Pulmonary artery endothelial cell (primary cell): ENCODE measurements at places on chromosomes 5 and 9. TPM values are rescaled to one million over a fixed set of nuclear protein-coding genes. Genes with fewer than 3 reads are reported as not detected.

DNA sequence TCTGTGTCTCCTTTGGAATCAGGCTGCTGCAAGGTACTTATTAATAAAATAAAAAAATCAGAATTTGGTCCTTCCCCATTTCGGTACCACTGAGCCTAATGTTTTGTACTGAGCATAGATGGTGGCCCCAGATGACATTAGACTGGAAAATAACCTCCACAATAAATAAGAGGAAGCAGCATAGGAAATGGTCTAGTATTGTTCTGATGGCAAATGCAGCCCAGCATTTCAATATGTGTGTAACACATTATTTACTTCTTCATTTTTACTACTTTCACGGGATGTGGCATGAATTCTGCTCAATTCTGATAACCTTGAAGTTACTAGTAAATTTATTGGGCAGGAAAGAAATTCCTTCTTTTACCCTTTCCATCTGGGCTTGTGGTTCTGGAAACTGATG is 295.6 kb downstream of the ADGRV1 start:
- DNase-seq: no peak

GRCh38 chr5:61010467-61011454 is 65.8 kb downstream of the NDUFAF2 start:
- DNase-seq: no peak

PCDHA12 gene
- total RNA-seq: 0.07 TPM in 1 of 2 replicates, not detected in the other

CDKN2B-AS1 gene
- total RNA-seq: 0.39 and 0.66 TPM in 2 replicates

PCDHB12 gene
- total RNA-seq: 0.21 and 0.33 TPM in 2 replicates
